ENCODE measurements at places on chromosomes 2 and 18.

DNA sequence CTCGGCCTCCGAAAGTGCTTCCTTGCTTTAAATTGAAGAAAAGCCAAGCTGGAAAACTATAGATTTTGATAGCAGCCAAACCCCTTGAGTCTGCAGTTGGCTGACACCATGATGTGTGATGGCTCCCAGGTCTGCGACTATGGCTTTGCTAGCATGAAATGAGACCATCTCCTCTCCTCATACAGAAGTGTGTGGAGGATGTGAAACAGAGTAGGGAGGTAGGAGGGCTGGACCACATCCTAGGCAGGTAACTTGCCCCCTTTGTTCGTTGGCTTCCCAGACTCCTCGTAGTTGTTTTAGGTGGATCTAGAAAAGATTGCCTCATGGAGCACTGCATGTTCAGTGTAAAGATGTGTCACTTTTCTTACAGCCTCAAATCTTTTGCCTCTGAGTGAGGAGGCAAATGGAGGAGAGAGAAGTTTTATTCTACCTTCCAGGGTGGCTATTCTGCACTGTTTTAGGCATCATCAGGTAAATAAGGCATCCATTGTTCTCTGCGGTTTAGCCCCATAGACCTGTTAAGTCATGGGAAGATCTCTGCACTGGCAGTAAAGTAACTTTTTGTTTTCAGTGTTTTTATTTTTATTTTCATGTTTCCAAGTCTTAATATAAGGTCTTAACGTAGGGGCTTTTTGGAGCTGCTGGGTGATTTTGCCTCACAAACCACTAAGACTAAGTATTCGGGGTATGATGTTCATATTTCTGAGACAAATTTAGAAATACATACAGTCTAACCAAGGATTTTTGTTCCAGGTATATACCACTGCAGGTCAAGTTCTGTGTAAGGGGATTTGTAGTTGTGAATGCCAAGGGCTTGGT, 40.1 kb downstream of the MGAT5 start:
- DNase-seq = no peak

- DNase-seq = no peak
These were observed 164.8 kb upstream of the ACVR2A start for GRCh38 chr2:147679955-147680531.

GRCh38 chr2:156427074-156427473, 9.1 kb upstream of the GPD2 start:
- DNase-seq = no peak

DNA sequence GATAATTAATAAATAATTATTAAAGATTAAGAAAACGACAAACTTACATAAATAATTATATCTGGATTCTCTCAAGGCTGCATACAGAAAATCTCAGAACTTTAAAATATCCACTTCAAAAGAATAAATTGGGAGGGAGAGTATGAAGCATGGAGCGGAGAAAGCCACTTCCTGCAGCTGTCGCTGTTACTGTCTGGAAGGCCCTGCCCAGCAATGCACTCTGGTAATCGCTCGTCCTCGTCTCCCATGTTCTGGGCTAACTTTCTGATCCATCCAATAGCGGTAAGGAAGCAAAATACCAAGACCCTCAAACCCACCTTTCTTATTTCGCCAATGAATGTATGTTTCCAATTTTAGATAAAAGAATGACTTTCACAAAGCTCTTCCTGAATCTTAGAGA, 26.7 kb downstream of the CYRIA start:
- DNase-seq = no peak

GRCh38 chr2:118310681-118311429, 222.6 kb downstream of the INSIG2 start:
- no peak for DNase-seq

DNA sequence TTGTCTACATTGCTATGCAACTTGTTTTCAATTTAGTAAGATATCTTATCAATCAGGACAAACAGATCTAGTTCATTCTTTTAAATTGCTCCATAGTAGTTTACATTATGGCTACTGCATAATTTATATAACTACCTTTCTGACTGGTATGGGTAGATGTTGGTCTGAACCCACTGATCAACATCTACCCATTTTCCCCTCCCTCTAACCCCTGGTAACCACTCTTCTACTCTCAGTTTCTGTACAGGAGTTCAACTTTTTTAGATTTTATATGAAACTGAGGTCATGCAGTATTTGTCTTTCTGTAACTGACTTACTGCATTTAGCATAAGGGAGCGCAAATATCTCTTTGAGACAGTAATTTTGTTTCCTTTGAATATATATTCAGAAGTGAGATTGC, 73.2 kb downstream of the ITSN2 start:
- no peak for DNase-seq

GRCh38 chr2:26740890-26741302, 23.2 kb upstream of the SLC35F6 start:
- DNase-seq = no peak

DNA sequence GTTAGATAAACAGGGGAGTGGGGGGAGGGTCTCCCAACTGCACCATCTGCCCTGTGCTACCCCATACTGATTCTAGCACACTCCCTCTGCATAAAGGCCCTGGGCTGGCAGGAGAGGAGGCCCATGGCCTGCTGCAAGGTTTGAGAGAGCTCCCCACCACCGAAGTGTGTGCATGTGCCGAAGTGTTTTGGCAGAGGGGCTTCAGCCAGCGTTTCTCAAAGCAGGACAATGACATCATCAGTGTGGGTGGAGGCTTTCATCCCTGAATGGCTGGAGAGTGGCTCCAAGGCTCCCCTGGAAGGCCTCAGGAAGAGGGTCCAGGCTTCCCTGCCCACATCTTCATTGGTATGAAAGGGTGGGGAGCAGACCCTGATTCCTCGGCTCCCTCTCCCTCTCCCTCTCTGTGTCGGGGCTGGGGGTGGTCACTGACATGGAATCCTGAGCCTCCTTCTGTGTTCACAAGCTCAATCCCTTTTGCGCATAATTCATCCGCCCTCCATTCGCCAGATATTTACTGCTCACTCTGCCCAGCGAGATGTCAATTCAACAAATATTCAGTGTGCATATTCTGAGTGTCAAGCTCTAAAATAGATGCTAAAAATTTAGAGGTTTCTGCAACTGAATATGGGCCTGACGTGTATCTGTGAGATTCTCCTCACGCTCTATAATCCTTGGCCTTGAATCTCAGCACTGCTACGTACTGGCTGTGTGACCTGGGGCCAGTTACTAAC, 122.1 kb downstream of the CELF4 start:
- DNase-seq = no peak

- DNase-seq = no peak
These were observed 462.6 kb downstream of the EPHA4 start for GRCh38 chr2:221109552-221109951.

GRCh38 chr18:22728481-22729105, 204.5 kb upstream of the RBBP8 start:
- DNase-seq = no peak

- no peak for DNase-seq
These were observed 3.4 kb downstream of the NAGK start for GRCh38 chr2:71071681-71072398.

DNA sequence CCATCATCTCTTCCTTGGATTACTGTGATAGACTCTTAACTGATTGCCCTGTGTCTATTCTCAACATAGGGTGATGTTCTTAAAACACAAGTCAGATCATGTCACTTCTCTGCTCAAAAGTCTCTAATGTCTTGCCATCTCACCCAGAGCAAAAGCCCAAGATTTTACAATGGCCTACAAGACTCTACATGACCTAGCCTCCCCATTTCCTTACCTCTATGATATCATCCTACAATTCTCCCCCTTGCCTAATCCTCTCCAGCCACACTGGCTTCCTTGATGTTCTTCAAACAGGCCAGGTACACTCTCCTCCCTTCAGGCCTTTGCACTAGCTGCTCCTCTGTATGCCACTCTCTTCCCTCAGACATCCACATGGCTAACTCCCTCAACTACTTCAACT, 55.1 kb downstream of the ROCK1 start:
- DNase-seq = no peak

DNA sequence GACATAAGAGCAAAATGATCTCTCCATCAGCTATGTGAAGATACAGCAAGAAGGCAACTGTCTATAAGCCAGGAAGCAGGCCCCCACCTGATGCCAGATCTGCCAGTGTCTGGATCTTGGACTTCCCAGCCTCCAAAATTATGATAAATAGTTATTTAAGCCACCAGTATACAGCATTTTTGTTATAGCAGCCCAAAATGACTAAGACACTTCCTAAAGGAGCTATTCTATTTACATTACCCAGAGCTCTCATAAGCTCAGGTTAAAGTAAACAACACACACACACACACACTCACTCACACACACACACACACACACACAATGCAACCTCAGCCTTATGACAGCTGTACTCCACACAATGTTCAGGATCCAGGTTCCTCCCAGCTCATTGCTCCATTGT, 5.7 kb upstream of the YPEL5 start:
- DNase-seq = no peak

GRCh38 chr2:35343135-35343534, 1012.4 kb upstream of the CRIM1 start:
- no peak for DNase-seq

DNA sequence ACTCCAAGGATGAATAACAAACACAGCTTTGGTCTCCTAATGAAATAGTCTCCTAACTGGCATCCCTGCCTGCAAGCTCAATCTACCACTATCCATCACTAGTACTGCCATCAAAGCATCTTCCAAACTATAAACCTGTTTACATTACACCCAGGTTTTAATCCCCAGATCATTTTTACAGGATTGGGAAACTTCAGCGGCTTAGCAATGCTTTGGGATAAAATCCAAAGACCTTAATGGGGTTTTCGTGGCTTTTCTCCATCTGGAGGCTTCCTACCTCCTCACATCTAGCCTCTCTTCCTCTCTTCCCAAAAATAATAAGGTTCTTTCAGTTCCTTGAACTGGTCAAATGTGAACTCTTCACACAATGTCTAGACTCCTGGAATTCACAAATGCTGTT, 92.2 kb upstream of the SETBP1 start:
- DNase-seq = no peak

GRCh38 chr18:8783335-8783993, 78.1 kb downstream of the MTCL1 start:
- no peak for DNase-seq

- DNase-seq = no peak
These were observed 85.8 kb downstream of the CERS6 start for GRCh38 chr2:168541858-168542257.

DNA sequence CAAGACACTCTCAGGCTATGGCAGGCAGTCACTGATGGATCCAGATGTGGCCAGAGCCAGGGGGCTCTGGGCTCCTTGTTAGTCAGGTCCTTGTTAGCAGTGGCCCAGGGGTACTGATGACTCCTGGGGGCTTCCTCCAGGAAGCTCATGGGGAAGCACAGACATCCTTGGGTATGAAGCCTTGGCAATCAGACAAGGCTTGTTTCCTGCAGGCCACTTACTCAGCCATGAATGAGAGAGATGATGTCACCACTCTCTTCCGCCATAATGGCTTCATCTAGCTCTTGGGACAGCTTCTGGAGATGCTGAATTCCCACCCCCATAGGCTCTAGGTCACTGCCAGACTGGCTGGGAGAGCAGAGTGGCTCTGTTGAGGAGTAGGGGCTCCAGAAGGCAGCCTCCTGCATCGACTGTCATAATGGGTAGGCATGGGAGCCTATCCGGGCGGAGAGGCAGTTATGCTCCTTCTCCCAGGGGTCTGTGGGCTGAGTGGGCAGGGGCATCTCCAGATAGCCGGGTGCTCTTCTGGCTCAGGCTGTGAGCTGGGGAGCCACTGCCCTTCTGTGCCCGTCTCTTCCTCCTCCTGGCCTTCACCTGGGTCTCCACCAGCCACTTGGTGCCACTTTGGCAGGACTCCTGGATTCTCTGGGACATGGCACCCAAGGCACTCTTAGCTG, 40.2 kb upstream of the BMPR2 start:
- no peak for DNase-seq

DNA sequence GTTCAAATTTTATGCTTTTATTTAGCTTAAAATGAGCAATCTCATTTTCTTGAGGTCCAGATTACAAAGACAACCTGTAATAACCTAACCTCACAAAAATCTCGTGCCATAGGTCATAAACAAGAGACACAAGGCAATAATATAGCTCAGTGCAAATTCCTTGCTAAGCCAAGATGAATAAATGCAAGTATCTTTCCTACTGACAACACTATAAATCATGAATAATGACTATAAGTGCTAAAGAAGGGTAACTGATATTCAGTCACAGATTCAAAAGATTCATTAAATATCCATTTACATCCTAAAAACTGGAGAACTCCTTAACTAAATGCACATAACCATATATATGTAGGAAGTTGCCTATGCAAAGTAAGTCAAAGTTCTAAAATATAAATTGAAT, 1641.6 kb downstream of the LRP1B start:
- DNase-seq = no peak

DNA sequence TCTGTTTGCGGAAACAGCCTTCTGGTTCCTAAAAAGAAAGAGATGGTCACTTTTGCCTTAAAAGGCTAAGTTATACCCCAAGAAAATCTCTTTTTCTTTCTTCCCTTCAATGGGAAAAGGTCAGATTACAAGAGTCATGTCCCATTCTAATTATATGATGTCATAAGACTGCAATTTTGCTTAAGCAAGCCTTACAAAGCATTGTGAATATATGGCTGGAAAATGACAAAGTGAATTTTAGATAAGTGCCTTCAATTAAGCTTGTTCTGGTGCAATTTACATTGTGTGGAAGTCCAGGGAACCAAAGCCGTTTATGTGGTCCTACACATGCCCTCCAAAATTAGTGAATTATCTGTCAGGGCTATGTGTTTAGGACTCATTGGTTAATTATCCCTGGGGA, 7.6 kb upstream of the BMP10 start:
- no peak for DNase-seq

- no peak for DNase-seq
These were observed 78.6 kb downstream of the RFTN2 start for GRCh38 chr2:197596766-197597165.

DNA sequence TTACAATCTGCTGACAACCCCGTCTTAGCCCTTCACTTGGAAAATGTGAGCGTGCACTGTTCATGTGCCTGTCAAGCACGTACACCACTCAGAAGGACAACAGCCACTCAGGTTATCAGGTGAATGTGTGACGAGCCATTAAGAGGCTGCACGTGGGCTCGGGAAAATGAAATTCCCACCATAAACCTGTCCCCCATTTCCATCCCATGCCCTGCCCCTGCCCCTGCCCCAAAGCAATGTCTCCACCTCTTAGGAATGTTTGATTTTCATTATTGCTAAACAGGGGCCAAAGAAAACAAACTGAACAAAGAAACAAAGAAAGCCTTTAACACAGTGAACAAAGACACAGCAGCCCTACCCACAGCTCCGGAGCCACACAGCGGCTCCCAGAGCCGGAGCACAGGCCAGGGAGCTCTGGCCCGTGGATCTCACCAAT, 90.5 kb downstream of the TMEM18 start:
- no peak for DNase-seq

- DNase-seq = no peak
These were observed 65.7 kb downstream of the ACTR2 start for GRCh38 chr2:65293376-65293775.

- DNase-seq = no peak
These were observed 296.5 kb downstream of the DCC start for GRCh38 chr18:52636536-52636935.

DNA sequence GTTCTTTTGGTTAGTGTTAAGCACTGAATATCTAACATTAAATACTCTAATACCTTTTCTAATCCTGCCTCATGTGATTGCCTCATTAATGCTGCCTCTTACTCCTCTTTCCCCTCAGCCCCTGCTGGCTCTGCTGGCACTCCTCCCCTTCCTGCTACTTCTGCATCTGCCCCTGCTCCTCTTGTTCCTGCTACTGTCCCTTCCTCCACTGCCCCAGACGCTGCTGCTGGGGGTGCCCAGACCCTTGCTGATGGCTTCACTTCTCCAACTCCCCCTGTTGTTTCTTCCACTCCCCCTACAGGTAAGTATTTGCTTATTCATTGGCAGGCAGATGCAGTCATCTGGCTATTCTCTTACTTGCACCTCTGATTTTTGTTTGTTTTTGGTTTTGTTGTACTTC, 68.5 kb downstream of the ABI2 start:
- DNase-seq = no peak

Measured in NCI-H226 (cell line).